ENCODE measurements at places on chromosomes 1 and 21.

GRCh38 chr1:229076195-229076594 is 194.7 kb upstream of the RAB4A start:
- DNase-seq: no peak

GRCh38 chr21:28781602-28782276 is 210.9 kb downstream of the LTN1 start:
- no peak for DNase-seq

DNA sequence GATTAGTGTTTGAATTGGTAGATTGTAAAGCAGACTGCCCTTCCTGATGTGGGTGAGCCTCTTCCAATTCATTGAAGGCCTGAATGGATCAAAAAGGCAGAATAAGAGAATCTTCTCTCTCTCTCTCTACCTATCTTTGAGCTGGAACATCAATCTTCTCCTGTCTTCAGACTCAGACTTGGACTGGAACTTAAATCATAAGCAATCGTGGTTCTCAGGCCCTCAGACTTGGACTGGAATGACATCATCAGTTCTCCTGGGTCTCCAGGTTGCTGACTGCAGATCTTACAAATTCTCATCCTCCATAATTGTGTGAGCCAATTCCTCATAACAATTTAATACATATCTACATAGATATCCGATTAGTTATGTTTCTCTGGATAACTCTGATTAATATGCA is 66.8 kb downstream of the IER5 start:
- DNase-seq: no peak

DNA sequence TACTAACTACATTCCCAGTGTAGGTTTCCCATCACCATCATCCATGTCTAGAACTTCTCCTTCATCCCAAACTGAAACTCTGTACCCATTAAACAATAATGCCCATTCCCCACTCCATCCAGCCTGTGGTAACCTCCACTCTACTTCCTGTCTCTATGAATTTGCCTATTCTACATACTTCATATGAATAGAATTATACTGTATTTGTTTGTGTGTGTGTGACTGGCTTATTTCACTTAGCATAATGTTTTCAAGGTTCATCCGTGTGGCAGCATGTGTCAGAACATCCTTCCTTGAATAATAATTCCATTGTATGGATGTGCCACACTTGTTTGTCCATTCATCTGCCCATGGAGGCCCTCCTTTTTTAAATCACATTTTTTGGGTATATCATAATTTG is 35.7 kb downstream of the ATP2B4 start:
- no peak for DNase-seq

DNA sequence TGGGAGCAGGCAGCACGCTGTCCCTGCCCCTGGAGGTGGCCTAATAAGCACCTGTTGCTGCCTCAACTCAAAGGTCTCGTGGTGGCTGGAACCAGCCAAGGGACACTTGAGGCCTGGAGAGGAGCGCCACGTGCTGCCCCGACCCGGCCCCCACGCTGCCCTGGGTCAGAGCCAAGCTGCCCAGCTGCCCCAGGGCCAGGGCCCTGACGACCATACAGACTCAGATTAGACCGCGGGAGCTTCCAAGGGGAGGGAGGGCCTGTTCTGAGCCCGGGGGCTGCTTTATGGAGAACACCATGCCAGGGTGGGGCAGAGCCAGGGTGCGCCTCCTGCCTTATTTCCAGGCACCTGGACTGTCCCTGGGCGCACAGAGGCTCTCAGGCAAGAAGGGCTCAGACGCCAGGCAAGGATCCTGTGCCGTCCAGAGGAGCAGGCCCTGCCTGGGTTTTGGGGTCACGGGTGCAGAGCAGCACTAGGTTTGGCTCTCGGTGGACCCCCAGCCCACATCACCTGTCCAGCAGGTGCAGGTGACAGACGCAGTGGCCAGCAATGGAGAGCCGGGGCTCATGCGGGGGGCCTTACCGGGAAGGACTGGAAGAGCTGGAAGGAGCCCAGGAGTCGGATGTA is 18.6 kb downstream of the KRTAP10-1 start:
- no peak for DNase-seq

DNA sequence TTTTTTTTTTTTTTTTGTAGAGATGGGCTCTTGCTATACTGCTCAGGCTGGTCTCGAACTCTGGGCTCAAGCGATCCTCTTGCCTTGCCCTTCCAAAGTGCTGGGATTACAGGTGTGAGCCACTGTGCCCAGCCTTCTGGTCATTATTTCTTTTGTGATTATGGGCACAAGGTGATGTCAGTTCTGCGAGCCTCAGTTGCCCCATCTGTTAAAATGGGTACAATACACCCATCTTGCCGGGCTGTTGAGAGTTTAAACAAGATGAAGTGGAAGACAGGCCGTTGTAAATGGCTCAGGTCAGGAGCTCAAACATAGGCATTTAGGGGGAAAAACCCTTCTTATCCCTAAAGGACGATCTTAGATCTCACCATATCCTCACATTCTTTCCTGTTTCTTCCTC is 53.7 kb upstream of the WNT4 start:
- DNase-seq: no peak
